Stimulated activated CD4-positive, alpha-beta T cell treated with anti-CD3 and anti-CD28 coated beads, TNF-alpha, amount 100 ng/mL, for 1 hour (primary cell): ENCODE measurements at places on chromosomes 5 and 9.

GRCh38 chr9:5892456-5893133, 1.9 kb downstream of the MLANA start:
- DNase-seq = no peak

GRCh38 chr9:93909242-93909616, 45.9 kb downstream of the BARX1 start:
- no peak for DNase-seq

DNA sequence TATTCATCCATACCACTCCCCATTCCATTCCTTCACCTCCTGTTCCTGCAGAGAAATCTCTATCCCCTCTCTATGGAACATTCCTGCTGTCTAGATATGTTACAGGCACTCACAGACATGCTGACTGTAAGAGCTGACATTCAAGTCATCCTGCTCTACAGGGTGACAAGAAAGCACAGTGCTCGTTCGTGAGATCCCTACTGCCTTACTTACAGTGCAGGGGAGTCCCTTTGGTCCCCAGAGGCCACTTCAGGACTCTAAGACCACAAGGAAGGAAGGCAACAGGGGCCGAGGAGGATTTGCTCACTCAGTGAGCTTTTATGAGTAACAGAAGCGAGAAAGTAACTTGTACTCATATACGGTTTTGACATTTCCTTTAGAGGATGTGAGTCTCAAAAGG, 110.5 kb downstream of the GAS1 start:
- DNase-seq = no peak

- DNase-seq = no peak
Measured at GRCh38 chr9:120109242-120109641, 470.7 kb downstream of the CDK5RAP2 start.

- DNase-seq = no peak
Measured at GRCh38 chr9:110021891-110022290, 186.1 kb downstream of the C9orf152 start.

GRCh38 chr9:2637390-2637789, 15.8 kb downstream of the VLDLR start:
- no peak for DNase-seq

- no peak for DNase-seq
Measured at GRCh38 chr5:7784683-7785380, 66.1 kb downstream of the CFAP90 start.
